ENCODE measurements at places on chromosomes 7 and 10.

- no peak for DNase-seq
Measured at GRCh38 chr10:49139028-49139845, 5.4 kb upstream of the FAM170B start.

GRCh38 chr7:15464667-15465121 is 97.1 kb downstream of the AGMO start:
- DNase-seq = no peak

DNA sequence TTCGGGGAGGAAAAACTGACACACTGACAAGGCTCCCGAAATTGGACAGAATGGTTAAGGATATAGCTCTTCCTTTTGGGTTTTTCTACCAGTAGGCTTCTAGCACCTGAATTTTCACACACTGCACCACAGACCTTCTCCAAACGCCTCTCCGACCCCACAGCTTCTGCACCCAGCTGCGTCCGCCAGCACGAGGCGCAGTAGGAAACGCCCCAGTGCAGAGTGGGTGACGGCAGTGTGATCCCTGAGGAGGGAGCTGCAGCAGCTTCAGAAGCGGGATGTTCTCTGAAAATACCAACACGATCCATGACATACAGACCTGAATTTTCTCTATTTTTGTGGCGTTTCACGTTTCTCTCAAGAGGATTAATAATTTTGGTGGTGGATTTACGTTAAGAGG is 25.9 kb downstream of the HSPB1 start:
- DNase-seq = no peak

DNA sequence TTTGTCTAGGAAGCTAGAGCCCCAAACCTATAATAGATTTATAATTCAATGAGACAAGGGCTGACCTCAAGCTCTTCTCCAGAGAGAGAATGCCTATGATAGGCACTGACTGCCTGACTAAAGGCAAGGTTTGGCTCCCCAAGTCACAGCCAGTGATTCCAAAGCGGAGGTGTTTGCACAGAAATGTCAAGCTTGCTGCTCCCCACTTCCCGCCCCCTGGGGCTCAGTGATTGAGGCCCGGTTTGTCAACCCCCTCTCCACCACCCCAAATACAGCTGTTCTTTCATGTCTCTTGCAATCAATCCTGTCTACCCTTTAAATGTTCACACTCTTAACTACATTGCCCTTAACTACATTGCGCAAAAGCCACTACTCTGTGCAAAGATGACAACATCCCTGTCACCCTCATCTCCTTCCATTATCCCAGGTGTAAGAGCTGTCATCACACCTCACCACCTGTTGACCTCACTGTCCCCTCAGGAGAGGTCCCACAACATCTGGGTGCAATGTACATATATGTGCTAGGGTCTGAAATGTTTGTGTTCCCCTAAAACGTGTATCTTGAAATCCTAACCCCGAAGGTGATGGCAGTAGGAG is 58.0 kb downstream of the NUDCD3 start:
- no peak for DNase-seq

- no peak for DNase-seq
Measured at GRCh38 chr10:42979181-42979580, 97.7 kb upstream of the RET start.

GRCh38 chr7:155763691-155764437 is 48.4 kb downstream of the SHH start:
- DNase-seq = peak; percentile 24

DNA sequence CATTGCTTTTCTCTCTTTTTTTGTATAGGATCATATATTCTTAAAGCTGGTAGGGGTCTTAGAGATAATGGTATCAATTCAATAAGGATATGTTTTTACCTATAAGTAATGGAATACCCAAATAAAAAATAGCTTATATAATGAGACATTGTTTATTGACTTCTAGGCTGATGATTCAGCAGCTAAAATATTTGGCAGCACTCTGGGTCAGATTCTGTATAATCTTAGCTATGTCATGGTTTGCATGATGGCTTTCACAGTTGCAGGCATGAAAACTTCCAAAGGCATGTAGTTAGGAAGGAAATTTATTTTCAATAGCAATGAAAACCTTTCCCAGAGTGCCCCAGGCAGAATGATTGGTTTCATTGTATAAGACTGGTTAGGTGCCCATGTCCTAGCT is 32.1 kb upstream of the A1CF start:
- no peak for DNase-seq

GRCh38 chr7:142864980-142865747 is 10.3 kb downstream of the EPHB6 start:
- no peak for DNase-seq

GRCh38 chr7:95099106-95099505 is 191.7 kb downstream of the PPP1R9A start:
- DNase-seq = no peak
